ENCODE measurements at places on chromosomes 3 and 15.
A peak's percentile ranks its signal among the peaks of the same experiment; 100 is the strongest.

DNA sequence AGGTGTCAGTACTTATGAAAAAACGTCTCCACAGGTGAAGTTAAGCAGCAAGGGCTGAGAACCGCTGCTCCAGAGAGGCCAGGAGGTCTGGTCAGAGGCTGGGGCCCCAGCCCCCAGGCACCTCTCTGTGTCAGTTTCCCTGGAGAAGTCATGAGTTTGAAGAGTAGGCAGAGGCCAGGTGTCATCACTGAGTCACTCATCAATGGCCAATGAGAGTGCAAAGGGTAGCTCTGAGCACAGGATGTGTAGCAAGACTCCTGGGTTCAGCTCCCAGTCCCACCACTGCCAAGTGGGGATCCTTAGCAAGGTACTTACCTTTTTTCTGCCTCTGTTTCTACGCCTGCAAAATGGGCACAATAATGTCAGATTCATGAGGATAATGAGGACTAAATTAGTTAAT, 47.9 kb downstream of the CORO2B start:
- H3K36me3 ChIP-seq, result no peaks in the 10 kb centered on the region
- DNase-seq, result no peak
- H3K27me3 ChIP-seq, result peaks cover 18% of the 10 kb centered on the region
- H3K4me1 ChIP-seq, result peaks cover 10% of the 10 kb centered on the region
- no peak overlapping the region for H3K4me3 ChIP-seq

DNA sequence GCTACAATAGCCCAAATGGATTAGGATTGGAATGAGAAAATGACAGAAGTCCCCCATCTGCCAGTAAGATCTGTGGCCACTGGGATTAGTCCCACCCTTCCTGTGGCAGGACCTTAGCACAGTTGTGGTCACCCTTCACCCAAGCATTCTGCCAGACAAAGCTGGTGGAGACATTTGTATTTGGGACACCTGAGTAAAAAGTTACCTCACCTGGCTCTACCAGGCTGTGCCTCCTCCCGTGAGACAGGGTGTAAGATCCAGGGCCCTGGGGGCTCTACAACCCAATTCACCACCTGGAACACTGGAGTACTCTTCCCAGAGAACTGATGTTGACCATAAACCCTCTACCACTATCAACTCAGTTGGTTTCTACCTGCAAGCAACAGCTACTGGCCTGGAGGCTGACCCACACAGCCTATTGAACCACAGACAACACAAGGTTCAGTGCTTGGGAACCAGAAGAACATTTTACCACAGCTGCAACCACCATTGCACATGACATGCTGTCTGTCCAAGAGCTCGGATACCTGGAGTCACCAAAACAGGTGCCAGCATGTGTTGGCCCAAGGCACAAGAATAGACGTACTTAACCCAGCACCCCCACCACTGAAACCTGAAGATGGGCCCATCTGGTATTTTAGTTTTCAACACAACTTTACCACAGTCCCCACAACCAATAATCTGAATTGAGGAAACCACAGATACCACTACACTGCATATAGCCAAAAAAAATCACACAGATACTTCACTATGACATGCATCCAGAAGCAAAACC, 1686.7 kb downstream of the SI start:
- H3K4me1 ChIP-seq, result no peaks in the 10 kb centered on the region
- no peak for DNase-seq
- H3K4me3 ChIP-seq, result no peak overlapping the region
- H3K36me3 ChIP-seq, result no peaks in the 10 kb centered on the region
- H3K27me3 ChIP-seq, result peaks cover 5% of the 10 kb centered on the region

- peaks cover 93% of the 10 kb centered on the region for H3K4me1 ChIP-seq
- peak overlapping the region; percentile 50 for H3K4me3 ChIP-seq
- H3K27ac ChIP-seq, result peak overlapping the region; percentile 90
- DNase-seq, result peak; percentile 36
- H3K27me3 ChIP-seq, result peaks cover 3% of the 10 kb centered on the region
Observed at GRCh38 chr15:77568973-77569728, 63.6 kb downstream of the LINGO1 start.

DNA sequence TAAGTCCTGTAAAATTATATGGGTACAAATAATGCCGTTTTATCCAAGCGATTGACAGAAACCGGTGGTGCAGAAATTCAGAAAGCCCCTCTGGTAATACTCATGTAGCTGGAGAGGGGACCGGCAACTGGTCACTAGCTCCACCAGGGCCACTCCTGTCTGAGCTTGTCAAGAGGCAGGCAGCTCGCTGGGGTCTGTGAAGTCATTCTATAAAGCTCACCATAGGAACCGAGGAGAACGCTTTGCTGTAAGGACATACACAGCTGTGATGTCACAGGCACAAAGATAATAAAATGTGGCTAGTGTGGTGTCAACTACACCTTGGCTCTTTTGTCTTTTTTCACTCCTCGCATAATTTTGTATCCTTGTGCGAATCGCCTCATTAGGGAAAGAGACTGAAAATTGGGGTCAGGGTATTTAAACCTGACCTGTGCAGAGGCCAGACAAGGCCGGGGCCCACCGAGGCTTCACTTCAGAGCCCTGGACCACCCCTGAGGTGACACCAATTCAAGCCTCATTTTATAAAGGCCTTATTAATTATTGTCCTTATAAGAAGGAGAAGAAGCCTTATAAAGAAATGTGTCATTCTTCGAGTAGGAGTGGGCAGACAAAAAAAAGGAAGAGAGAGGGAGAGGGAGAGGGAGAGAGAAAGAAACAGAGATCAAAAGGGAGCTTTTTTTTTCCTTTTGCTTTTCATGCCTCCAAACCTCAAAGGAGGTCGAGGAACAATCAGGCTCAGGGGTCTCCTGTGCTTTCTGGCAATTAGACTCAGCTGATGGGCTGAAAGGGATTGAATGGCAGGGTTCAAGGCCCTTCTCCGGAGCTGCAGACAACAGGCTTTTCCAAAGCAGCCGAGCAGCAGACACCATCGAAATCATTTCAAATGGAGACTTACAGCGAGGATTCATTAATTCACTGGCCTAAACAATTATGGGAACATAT, 813.3 kb upstream of the ARRDC4 start:
- H3K4me3 ChIP-seq, result peak overlapping the region; percentile 23
- no peak for DNase-seq
- H3K36me3 ChIP-seq, result peaks cover 8% of the 10 kb centered on the region
- peaks cover 41% of the 10 kb centered on the region for H3K4me1 ChIP-seq
- no peaks in the 10 kb centered on the region for H3K27me3 ChIP-seq

DNA sequence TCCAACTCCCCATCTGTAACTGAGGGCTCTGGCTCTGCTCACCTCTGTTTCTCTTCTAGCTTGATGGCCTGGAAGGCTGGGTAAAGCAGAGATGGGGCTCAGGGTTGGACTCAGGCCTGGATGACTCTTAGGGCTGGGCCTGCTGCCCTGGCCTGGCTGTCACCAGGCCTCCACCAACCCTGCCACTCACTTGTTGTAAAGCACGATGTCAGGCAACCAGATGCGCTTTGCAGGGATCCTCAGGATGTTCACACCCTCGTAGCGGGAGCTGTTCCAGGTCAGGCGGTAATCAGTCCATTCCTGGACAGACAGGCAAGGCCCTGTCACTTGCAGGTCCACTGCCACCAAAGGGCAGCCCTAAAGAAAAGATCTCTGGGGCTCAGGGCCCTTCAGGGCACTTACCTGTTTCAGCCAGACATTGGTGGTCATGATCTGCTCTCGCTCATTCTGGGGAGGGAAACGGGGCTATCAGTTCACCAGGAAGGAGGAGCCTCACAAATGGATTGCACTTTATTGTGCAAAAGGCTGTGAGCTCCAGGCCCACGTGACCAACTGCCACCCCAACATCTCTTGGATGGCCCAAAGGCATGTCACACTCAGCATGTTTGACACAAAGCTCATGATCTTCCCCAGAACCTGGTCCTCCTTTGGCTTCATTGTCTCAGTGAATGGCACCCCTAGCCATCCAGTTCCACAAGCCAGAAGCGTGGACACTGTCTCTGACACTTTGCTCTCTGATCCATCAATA, 9.9 kb downstream of the CHRNB4 start:
- H3K4me1 ChIP-seq, result peaks cover 16% of the 10 kb centered on the region
- no peak overlapping the region for H3K4me3 ChIP-seq
- H3K27ac ChIP-seq, result no peak overlapping the region
- peaks cover 20% of the 10 kb centered on the region for H3K27me3 ChIP-seq
- peaks cover 89% of the 10 kb centered on the region for H3K36me3 ChIP-seq

GRCh38 chr3:172186607-172187006, 147.2 kb downstream of the FNDC3B start:
- peak overlapping the region; percentile 77 for H3K27ac ChIP-seq
- H3K4me1 ChIP-seq, result peaks cover 41% of the 10 kb centered on the region
- no peak for DNase-seq
- no peaks in the 10 kb centered on the region for H3K27me3 ChIP-seq

DNA sequence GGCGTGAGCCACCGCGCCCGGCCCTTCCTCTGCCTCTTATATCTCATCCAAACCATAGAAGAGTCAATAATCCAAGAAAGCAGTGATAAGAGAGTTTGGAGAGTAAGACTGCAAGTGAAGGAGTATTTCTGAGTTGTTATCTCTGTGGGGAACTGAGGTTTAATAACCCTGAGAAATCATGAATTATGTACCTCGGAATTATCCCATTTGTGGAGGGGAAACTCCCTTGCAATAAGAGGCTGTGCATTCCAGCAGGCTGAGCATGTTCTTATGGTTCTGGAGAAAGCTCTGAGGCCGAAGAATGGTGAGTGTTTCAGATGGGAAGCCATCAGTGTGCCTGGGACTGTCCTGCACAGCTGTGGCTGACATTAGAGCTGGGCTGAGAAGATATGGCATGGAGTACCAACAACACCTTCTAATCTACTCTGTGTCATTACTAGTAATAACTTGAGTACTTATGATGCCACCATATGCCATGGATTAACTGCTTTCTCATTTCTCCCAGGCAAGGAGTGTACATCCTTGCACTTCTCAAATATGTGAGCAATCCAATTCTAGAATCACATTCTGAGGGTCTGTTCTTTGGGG, 31.4 kb upstream of the NOX5 start:
- no peak for DNase-seq
- H3K4me3 ChIP-seq, result no peak overlapping the region
- no peaks in the 10 kb centered on the region for H3K36me3 ChIP-seq
- no peak overlapping the region for H3K27ac ChIP-seq
- H3K4me1 ChIP-seq, result peaks cover 13% of the 10 kb centered on the region
- H3K27me3 ChIP-seq, result peaks cover 4% of the 10 kb centered on the region

DNA sequence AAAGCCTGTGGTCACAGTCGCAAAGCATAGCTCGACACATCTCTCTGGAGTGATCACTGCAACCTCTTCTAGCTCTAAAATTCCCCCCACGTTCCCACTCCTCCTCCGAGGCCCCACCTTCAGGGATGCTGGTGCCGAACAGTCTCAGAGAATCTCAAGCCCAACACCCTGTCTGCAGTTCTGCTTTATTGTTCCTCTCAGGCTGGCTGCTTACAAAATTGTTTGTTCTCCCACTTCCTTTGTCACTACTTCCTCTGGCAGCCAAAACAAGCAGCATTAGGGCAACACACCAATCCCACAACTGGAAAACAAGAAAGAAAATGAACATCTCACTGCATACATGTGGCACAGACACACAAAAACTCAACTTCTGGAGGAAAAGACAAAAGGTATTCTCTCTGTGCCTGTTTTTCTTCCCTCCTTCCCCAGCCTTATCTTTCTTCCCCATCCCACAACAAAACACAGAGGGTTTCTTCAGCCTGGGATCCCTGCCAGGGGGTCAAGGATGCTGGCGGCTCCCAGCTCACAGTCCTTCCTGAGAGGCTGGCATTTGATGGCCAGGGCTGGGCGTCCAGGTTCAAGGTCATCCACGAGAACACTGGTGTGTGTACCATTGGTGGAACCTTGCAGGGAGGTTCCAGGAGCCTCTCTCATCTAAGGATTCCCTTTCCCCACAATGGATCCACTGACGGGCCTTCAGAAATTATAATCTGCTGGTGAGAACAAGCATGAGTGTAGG, 108.4 kb downstream of the TMCO5A start:
- no peak for DNase-seq
- H3K27me3 ChIP-seq, result no peaks in the 10 kb centered on the region
- H3K36me3 ChIP-seq, result no peaks in the 10 kb centered on the region

DNA sequence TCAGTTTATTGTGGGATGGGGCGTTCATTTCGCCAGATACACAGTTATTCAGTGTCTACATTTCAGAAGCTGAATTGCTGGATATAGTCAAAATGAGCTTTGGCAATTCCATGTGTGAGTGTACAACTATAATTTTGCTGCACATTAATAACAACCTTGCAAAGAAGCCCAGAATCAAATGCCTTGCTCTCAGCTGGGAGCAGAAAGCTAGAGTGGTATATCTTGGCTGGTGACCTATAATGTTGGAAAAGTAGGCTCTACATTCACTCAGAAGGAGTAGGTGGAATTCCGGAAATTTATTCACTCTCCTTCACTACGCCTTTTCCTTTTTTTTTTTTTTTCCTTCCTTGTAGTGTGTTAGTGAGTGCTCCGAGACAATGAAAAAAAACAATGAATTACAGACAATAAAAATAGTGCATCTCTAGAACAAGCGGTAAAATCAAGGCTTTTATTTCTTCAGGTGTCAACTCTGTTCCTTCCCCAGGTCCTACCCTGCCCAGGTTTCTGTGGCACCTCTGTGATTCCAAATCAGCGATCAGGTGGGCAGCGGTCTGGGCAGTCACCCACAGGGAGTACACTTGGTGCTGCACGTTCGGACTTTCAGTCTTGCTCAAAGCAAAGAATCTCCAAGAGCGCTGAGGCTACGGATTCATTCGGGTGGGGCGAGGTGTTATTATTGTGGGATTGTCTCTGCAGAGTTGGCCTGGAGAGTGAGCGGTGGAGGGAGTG, 910 bp upstream of the ARPP21 start:
- H3K36me3 ChIP-seq, result no peaks in the 10 kb centered on the region
- H3K4me1 ChIP-seq, result peaks cover 19% of the 10 kb centered on the region
- DNase-seq, result no peak
- no peak overlapping the region for H3K27ac ChIP-seq
- peaks cover 62% of the 10 kb centered on the region for H3K27me3 ChIP-seq

GRCh38 chr3:430186-430585, 233.6 kb downstream of the CHL1 start:
- H3K36me3 ChIP-seq, result no peaks in the 10 kb centered on the region
- no peaks in the 10 kb centered on the region for H3K4me1 ChIP-seq
- DNase-seq, result no peak
- H3K27me3 ChIP-seq, result peaks cover 4% of the 10 kb centered on the region
- H3K4me3 ChIP-seq, result no peak overlapping the region

DNA sequence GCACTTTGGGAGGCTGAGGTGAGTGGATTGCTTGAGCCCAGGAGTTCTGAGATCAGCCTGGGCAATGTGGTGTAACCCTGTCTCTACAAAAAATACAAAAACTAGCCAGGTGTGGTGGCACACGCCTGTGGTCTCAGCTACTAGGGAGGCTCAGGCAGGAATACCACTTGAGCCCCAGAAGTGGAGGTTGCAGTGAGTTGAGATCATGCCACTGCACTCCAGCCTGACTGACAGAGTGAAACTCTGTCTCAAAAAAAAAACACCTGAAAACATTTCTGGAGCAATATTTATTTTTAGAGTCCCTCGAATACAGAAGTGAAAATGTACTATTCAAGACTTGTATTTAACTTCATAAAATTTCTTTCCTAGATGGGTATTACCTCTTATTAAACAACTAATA, 4.6 kb downstream of the SPCS1 start:
- H3K36me3 ChIP-seq, result peaks cover 51% of the 10 kb centered on the region
- DNase-seq, result no peak
- peaks cover 17% of the 10 kb centered on the region for H3K4me1 ChIP-seq
- peaks cover 3% of the 10 kb centered on the region for H3K27me3 ChIP-seq

- peaks cover 6% of the 10 kb centered on the region for H3K27me3 ChIP-seq
- DNase-seq, result peak; percentile 55
Observed at GRCh38 chr3:48507256-48508061, 3.5 kb upstream of the SHISA5 start.

- H3K27ac ChIP-seq, result no peak overlapping the region
- H3K36me3 ChIP-seq, result peaks cover 20% of the 10 kb centered on the region
- H3K27me3 ChIP-seq, result no peaks in the 10 kb centered on the region
- H3K4me1 ChIP-seq, result peaks cover 8% of the 10 kb centered on the region
Observed at GRCh38 chr15:84762840-84763572, 14.6 kb downstream of the ZNF592 start.

GRCh38 chr3:66561367-66561766, 60.5 kb upstream of the LRIG1 start:
- no peak for DNase-seq
- peaks cover 12% of the 10 kb centered on the region for H3K36me3 ChIP-seq
- H3K4me1 ChIP-seq, result no peaks in the 10 kb centered on the region

Data from nephron progenitor cell (in vitro differentiated cells).